ENCODE measurements at places on chromosomes 6 and 20. TPM values are rescaled to one million over a fixed set of nuclear protein-coding genes. Genes with fewer than 3 reads are reported as not detected.

PPP1R11 gene
- total RNA-seq: 59.9 TPM

MBOAT1 gene
- total RNA-seq: 13.3 TPM

PXDC1 gene
- total RNA-seq: 2.4 TPM

SNX3 gene
- 77.1 TPM for total RNA-seq

ADGRF4 gene
- total RNA-seq: not detected

GHRH gene
- not detected for total RNA-seq

RTEL1 gene
- total RNA-seq: 44.7 TPM

DNA sequence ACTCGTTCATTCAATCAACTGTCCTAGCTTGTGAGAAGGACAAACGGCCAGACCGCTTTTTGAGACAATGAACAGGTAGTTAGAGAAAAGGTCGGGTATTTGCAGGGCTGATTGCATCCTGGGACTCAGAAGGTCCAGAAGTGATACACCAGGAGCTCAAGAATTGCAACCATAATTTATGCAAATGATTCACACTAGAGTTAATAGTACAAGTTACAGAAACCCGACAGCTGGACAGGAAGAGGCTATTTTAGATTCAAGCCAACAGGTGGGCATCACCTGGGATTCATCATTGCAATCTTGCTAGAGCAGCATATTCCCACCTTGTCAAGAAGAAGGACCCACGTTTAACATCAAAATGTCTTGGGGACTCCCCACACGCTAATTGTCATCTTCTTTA, 83.5 kb downstream of the TNFAIP3 start:
- no peak for DNase-seq

GRCh38 chr6:139508576-139508975, 134.1 kb upstream of the CITED2 start:
- no peak for DNase-seq

DNA sequence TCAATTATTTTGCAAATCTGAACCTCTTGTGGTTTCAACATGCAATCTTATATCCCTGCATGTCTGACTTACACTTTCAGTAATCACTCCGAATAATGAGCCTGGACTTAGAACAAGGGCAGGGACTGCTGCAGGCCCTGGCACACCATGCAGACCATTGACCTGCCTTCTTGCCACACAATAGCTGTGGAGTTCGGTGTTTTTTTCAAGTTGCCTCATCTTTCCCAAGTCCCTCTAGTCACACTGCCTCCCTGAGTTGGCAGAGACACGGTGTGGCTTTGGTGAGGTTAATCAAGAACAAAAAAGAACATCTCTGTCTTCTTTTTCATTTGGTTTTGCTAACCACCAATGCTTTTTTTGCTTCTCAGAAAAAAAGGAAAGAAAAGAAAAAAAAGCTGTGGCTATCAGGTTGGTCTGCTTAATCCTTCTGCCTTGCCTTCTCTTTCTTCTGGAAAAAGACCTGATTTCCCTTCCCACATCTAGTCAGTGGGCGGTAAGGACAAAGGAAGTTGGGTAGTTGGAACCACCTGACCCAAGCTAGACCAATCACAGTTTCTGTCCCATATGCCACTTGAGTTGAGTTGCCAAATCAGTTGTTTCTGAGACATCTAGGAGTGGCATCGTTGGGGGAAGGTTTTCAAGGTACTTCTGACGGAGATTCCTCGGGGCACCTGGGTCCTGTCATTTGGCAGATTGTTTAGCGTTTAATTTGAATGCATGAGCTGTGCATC, 55.9 kb upstream of the TASP1 start:
- no peak for DNase-seq

- no peak for DNase-seq
Observed at GRCh38 chr6:6661191-6661590, 72.7 kb downstream of the LY86 start.

- DNase-seq: no peak
Observed at GRCh38 chr6:40413239-40413638, 173.9 kb downstream of the LRFN2 start.

- DNase-seq: no peak
Observed at GRCh38 chr6:140225701-140226436, 851.4 kb upstream of the CITED2 start.

- no peak for DNase-seq
Observed at GRCh38 chr20:33359399-33360261, 41.7 kb downstream of the CDK5RAP1 start.

DNA sequence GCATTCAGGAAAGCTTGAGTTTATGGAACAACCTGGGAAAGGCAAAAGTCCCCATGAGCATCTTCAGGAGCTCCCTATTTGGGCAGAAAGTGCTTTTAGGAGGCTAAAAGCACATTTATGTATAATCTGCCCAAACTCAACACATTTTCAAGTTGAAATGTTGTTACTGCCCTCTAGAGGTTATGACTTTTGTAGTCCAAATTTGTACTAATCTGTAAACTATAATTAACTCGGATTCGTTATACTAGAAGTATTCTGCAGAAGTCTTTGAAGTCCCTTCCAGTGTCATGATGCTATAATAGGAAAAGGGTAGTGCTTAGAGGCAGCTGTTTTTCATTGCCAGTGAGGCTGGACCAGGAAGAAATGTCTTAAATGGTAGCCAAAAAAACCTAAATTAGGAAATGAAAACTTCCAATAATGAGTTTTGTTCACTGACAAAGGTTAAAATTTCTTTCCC, 44.8 kb upstream of the EMILIN3 start:
- DNase-seq: no peak

- no peak for DNase-seq
Observed at GRCh38 chr6:153624528-153624927, 414.5 kb upstream of the OPRM1 start.

GRCh38 chr6:142946181-142946923, 1.4 kb upstream of the HIVEP2 start:
- DNase-seq: peak; percentile 96

DNA sequence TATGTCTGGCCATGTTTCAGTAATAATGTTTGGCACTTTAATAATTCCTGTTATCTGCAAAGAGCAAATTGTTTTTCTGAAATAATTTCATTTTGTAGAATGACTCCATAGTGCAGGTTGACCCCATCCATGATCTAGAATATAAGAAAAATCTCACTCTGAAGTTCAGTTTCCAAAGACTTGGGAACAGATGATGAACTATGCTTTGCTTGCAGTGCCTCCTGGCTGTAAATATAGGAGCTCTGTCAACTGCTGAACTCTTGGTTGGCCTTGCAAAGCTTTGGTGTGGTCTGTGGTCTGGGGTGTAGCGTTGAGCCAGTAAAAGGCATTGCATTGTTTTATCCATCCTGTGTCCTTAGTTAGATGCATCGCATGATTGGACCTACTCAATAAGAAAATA, 104.0 kb downstream of the PLCB4 start:
- no peak for DNase-seq

- DNase-seq: no peak
Observed at GRCh38 chr6:90072935-90073464, 178.7 kb downstream of the GJA10 start.

Measured in activated CD4-positive, alpha-beta T cell treated with anti-CD3 and anti-CD28 coated beads for 36 hours (primary cell).